ENCODE measurements at places on chromosomes 7 and 10. TPM values are rescaled to one million over a fixed set of nuclear protein-coding genes. Genes with fewer than 3 reads are reported as not detected.

DNA sequence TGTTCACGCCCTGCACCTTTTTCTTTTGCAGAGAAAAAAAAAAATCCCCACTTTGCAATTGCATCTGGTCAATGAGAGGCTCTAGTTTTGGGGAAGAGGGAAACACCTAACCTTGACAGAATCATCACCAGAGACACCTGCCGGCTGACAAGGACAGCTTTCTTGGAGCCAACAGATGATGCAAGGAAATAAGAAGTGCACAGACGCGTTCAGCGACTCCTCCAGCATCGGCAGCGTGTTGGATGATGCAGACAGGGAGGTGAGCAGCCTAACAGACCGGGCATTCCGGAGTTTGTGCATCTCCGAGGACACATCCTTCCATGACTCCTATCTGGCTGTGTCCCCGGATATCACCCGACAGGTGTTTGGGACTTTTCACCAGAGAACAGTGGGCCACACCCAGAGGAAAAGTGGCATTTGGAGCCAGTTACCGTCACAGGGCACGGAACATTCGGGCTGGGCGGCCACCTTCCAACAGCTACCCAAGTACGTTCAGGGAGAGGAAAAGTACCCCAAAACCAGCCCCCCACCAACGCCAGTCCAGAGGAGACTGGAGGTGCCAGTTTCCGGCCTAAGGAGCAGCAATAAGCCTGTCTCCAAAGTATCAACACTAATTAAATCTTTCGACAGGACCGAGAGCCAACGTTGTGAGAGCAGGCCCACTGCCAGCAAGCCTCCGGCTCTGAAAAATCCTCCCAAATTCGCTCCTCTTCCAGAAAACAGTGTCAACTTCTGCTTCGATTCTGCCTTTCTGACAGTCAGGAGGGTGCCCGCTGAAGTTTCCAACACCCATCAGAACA, 23.6 kb downstream of the C10orf71 start:
- no peak overlapping the region for H3K4me3 ChIP-seq
- H3K27me3 ChIP-seq, result no peaks in the 10 kb centered on the region
- DNase-seq, result no peak
- no peaks in the 10 kb centered on the region for H3K4me1 ChIP-seq
- no peaks in the 10 kb centered on the region for H3K36me3 ChIP-seq
- no peak overlapping the region for H3K27ac ChIP-seq

DNA sequence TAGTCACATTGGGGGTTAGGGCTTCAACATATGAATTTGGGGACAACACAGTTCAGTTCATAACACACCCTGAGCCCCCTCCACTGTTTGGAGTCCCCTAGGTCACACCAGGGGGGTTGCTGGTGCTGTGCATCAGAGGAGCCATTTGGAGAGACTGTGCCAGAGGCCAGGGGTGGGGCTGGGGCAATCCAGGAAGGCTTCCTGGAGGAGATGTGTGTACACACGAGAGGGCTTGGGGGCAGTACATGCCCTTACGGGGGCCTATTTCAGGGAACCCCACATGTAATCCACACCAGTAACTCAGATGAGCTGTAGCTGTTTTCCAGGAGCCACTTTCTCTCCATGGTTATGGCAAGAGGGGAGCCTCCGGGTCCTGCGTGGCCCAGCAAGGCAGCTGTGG, 151.7 kb downstream of the GRK5 start:
- H3K27ac ChIP-seq, result no peak overlapping the region
- H3K27me3 ChIP-seq, result no peaks in the 10 kb centered on the region
- no peak overlapping the region for H3K4me3 ChIP-seq
- H3K4me1 ChIP-seq, result no peaks in the 10 kb centered on the region

GRCh38 chr10:28783087-28783486, 105.8 kb downstream of the BAMBI start:
- H3K4me1 ChIP-seq, result no peaks in the 10 kb centered on the region
- no peak overlapping the region for H3K4me3 ChIP-seq
- no peaks in the 10 kb centered on the region for H3K36me3 ChIP-seq
- no peak for DNase-seq
- H3K27me3 ChIP-seq, result no peaks in the 10 kb centered on the region

DNA sequence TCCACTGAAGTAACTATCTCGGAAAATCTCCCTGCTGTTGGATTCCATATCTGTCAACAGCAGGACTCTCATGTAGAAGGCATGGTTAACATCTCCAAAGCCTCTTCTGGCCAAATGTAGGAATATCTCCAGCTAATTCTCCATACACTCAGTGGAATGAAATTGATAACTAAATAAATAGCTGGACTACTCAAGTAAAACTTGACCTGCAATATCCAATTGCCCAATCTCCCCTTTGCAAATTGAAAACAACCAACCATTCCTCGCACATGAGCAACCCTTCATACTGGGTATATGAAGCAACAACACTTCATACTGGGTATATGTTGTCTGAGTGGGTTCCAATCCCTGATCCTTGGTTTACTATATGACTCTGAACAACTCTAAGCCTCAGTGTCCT, 105.4 kb upstream of the KMT2E start:
- no peak overlapping the region for H3K4me3 ChIP-seq
- DNase-seq, result no peak
- H3K4me1 ChIP-seq, result no peaks in the 10 kb centered on the region
- no peak overlapping the region for H3K27ac ChIP-seq

GRCh38 chr10:58019863-58020537, 247.7 kb downstream of the IPMK start:
- H3K27ac ChIP-seq, result no peak overlapping the region
- no peaks in the 10 kb centered on the region for H3K27me3 ChIP-seq

DNA sequence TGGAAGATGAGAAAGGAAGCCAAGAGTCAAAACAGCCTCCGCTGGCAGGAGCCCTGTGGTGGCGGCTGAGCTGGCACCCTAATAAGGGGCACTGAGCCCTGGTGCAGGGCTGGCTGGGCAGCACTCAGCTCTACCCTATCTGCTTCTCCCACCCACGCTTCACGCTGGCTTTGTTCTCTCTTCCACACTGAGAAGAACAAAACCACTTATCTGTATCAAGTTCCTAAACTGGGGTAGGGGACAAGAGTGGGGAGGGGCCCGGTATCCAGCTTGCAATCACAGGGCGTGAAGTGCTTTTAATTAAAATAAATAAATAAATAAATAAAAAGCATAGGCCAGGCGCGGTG, 52.1 kb downstream of the FAM53B start:
- H3K36me3 ChIP-seq, result peaks cover 40% of the 10 kb centered on the region
- no peak overlapping the region for H3K4me3 ChIP-seq
- no peaks in the 10 kb centered on the region for H3K27me3 ChIP-seq

DNA sequence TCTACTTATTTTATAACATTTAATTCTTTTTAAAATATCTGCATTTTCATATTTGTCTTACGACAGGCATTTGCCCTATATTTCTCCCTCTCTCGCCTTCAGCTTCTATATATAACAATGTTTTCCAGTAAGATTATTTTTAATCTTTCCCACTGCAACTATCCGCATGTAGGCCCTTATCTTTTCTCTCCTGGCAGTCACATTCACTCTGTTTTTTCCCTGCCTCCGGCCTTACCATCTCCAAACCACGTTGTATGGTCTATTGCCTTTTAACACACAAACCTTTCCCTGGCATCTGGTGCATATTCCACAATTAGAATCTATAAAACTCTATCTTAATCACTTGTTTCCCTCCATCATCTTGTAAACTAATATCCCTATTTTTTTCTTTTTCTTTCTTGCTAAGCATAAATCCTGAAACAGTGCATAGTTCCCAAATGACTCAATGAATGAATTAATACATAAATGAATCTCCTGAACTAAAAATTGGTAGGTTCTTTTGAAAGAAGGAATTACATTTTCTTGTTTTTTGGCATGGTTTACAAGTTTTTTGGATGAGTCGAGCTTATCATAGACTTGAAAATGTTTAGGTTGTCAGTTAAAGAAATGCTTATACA, 173.2 kb downstream of the SEMA3A start:
- no peak for DNase-seq
- H3K4me3 ChIP-seq, result no peak overlapping the region
- H3K27me3 ChIP-seq, result no peaks in the 10 kb centered on the region

- H3K27ac ChIP-seq, result no peak overlapping the region
- no peaks in the 10 kb centered on the region for H3K36me3 ChIP-seq
- no peaks in the 10 kb centered on the region for H3K27me3 ChIP-seq
- H3K4me3 ChIP-seq, result no peak overlapping the region
Measured at GRCh38 chr10:122176232-122177213, 94.6 kb upstream of the BTBD16 start.

DNA sequence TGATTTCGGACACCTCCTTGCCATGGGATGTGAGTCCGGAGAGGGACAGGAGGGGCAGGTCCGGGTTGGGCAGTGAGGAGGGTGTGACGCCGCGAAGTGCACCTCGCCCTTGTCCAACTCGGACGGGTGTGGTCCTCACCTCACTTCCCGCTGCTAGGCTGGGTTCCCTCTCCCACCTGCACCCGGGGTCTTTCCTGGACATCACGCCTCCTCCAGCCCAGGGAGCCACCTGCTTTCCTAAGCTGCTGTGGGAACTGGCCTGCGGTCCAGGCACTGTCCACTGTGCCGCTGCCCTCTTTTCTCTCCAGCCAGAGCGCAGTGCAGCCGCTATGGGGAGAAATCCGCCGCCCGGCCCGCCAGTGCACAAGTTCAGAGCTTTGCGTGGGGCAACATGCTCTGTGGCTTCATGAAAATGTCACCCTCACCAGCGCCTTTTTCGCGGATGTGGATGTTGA, 45.0 kb upstream of the ZNF716 start:
- no peak overlapping the region for H3K27ac ChIP-seq
- H3K36me3 ChIP-seq, result no peaks in the 10 kb centered on the region
- H3K27me3 ChIP-seq, result no peaks in the 10 kb centered on the region
- no peak overlapping the region for H3K4me3 ChIP-seq

DNA sequence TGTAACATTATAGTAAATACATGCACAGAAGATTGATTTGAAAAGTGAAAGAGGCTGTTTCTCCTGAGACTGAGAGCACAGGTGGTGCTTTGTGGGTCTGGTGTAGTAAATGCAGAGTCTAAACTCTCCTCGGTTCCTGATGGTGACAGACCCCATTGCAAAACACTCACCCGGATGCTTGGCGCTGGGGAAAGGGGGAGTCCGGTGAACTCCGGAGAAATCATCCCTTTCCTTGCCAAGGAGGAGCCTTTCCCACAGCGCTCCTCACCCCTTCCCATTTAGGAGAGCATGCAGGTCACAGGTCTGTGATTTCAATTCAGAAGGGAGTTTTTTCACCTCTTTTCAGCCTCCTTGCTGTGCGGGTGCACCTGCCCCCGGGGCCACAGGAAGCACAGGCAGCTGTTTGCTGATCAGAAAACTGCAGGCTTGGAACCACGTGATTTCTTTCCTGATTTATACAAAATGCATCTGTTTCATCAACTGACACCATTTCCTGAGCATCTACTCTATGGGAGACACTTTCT, 75.6 kb upstream of the LYZL2 start:
- H3K36me3 ChIP-seq, result no peaks in the 10 kb centered on the region
- no peaks in the 10 kb centered on the region for H3K27me3 ChIP-seq
- H3K4me1 ChIP-seq, result no peaks in the 10 kb centered on the region
- H3K4me3 ChIP-seq, result peak overlapping the region; percentile 15
- peak overlapping the region; percentile 87 for H3K27ac ChIP-seq

- no peak overlapping the region for H3K4me3 ChIP-seq
- H3K36me3 ChIP-seq, result no peaks in the 10 kb centered on the region
- no peak overlapping the region for H3K27ac ChIP-seq
Measured at GRCh38 chr7:20514364-20514763, 101.1 kb upstream of the ABCB5 start.

GRCh38 chr10:45422207-45422865, 48.3 kb downstream of the ALOX5 start:
- no peak for DNase-seq
- no peaks in the 10 kb centered on the region for H3K36me3 ChIP-seq
- H3K27me3 ChIP-seq, result no peaks in the 10 kb centered on the region
- H3K4me3 ChIP-seq, result no peak overlapping the region

GRCh38 chr7:30062587-30062986, 34.4 kb downstream of the PLEKHA8 start:
- H3K4me1 ChIP-seq, result no peaks in the 10 kb centered on the region
- no peak overlapping the region for H3K4me3 ChIP-seq
- no peak overlapping the region for H3K27ac ChIP-seq
- H3K27me3 ChIP-seq, result no peaks in the 10 kb centered on the region

DNA sequence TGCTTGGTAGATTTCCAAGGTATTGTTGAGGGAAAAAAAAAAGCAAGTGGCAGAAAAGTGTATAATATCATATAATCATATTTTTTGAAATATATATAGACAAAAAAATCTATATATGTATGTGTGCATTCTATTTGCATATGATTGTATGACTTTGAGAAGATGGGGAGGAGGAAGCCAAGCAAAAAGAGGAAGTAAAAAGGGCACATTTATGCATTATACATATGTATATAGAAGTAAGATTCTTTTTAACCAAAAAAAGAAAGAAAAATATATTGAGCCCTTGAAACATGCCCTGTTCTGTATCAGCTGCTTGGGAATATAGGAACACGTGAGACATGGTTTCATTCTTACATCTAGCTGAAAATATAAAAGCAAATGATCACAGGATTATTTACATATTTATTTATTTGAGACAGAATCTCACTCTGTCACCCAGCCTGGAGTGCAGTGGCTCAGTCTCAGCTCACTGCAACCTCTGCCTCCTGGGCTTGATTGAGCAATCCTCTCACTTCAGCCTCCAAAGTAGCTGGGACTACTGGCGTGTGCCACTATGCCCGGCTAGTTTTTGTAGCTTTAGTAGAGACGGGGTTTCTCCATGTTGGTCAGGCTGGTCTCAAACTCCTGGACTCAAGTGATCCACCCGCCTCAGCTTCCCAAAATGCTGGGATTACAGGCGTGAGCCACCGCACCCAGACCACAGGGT, 18.0 kb upstream of the SLF2 start:
- H3K27me3 ChIP-seq, result no peaks in the 10 kb centered on the region
- H3K27ac ChIP-seq, result no peak overlapping the region
- DNase-seq, result peak; percentile 3
- H3K4me3 ChIP-seq, result no peak overlapping the region
- no peaks in the 10 kb centered on the region for H3K36me3 ChIP-seq
- H3K4me1 ChIP-seq, result no peaks in the 10 kb centered on the region

GRCh38 chr7:38102507-38102906, 75.5 kb upstream of the STARD3NL start:
- H3K27ac ChIP-seq, result no peak overlapping the region
- no peak for DNase-seq
- H3K27me3 ChIP-seq, result no peaks in the 10 kb centered on the region
- H3K4me3 ChIP-seq, result no peak overlapping the region
- H3K36me3 ChIP-seq, result no peaks in the 10 kb centered on the region

GRCh38 chr10:96352027-96352426, 6.8 kb downstream of the OPALIN start:
- H3K36me3 ChIP-seq, result no peaks in the 10 kb centered on the region
- no peak overlapping the region for H3K4me3 ChIP-seq
- H3K27ac ChIP-seq, result no peak overlapping the region
- H3K4me1 ChIP-seq, result no peaks in the 10 kb centered on the region
- no peaks in the 10 kb centered on the region for H3K27me3 ChIP-seq

Gene AMZ1
- total RNA-seq, result not detected

Gene SMO
- 2.7 TPM for total RNA-seq

Gene CFAP43
- not detected for total RNA-seq

Gene CHCHD3
- total RNA-seq, result 81.8 TPM

Gene GIMAP1
- 4.6 TPM for total RNA-seq

Gene PLOD3
- total RNA-seq, result 101 TPM

Gene FANK1
- total RNA-seq, result 7.9 TPM

Gene SPAG6
- total RNA-seq, result not detected

Gene PRKAR2B
- 3.0 TPM for total RNA-seq

Gene CPN1
- not detected for total RNA-seq

Gene KLF14
- not detected for total RNA-seq
